Muscle of leg (tissue), 16 donors: ENCODE measurements at places on chromosomes 11 and 22. TPM values are rescaled to one million over a fixed set of nuclear protein-coding genes. Genes with fewer than 3 reads are reported as not detected.

Gene OR8D1
- not detected for total RNA-seq

Gene DNAJB7
- not detected for total RNA-seq

GRCh38 chr22:27930331-27931060, 11.4 kb upstream of the PITPNB start:
- H3K36me3 ChIP-seq = no peaks in the 10 kb centered on the region
- no peak overlapping the region for H3K27ac ChIP-seq
- H3K4me3 ChIP-seq = no peak overlapping the region
- DNase-seq = no peak
- H3K4me1 ChIP-seq = no peaks in the 10 kb centered on the region
- no peaks in the 10 kb centered on the region for H3K27me3 ChIP-seq

- DNase-seq = no peak
- H3K36me3 ChIP-seq = no peaks in the 10 kb centered on the region
- H3K4me3 ChIP-seq = no peak overlapping the region
- H3K27me3 ChIP-seq = peaks cover 21% of the 10 kb centered on the region
Observed at GRCh38 chr22:36870250-36870649, 9.4 kb downstream of the NCF4 start.

DNA sequence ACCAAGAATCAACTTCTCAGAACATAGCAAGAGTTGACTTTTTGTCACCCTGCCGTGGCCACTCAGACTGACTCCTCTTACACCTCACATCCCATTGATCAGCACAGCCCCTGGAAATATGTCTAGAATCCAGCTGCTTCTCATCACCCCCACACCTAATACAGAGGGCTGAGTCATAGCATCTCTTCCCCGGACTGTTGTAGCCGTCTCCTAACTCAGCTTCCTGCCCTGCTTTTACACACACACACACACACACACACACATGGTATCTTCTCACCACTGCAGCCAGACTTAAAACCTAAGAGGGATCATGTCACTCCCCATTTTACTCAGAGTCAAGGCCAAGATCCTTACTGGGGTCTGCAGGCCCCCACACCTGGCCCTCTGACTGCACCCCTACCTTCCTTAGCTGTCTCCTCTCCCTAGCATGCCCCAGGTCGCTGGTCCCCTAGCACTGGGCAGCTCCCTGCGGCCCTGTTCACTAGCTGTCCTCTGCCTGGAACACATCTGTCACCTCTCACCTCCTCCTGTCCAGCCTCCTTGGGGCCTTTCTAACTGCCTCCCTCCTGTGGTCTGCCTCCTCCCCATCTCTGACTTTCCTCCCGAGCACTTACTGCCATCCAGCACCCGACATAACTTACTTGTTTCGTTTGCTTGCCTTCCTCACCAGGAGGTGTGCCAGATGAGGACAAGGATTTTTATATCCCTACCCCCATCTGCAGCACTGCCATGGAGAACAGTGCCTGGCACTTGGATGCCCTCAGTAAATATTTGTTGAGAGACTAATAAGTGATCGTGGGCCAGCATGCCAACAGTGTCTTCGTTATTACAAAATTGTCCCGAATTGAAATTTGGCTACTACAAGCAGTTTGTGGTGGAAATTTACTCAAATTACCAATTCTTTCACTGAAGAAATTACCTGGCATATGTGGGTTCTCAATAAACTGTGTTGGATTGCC, 61.9 kb downstream of the BMAL1 start:
- H3K27ac ChIP-seq = no peak overlapping the region
- no peak for DNase-seq

Gene SLC17A6
- not detected for total RNA-seq

Gene DDIAS
- 3.0 TPM for total RNA-seq

GRCh38 chr11:119982517-119983239, 155.2 kb downstream of the TRIM29 start:
- peaks cover 10% of the 10 kb centered on the region for H3K4me1 ChIP-seq
- H3K36me3 ChIP-seq = no peaks in the 10 kb centered on the region
- peak; percentile 30 for DNase-seq
- H3K27ac ChIP-seq = no peak overlapping the region

DNA sequence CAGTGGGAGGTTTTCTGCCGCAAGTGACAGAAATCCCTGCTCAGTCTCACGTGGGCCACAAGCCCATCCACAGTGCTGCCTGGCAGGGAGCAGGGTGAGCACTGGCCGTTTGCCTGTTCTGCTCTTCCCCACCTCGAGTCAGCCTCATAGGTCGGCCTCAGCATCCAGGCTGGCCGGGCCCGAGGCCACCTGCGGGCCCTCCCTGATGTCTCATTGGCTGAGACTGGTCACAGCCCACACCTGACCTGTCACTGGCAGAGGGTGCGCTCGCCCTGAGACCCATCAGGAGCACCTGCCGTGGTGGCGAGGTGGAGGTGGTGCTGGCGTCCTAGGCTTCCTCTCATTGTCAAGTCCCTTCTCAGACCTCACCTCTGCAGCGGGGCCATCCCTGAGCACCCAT, 72.1 kb downstream of the ELFN2 start:
- no peaks in the 10 kb centered on the region for H3K36me3 ChIP-seq
- no peaks in the 10 kb centered on the region for H3K4me1 ChIP-seq
- no peak overlapping the region for H3K27ac ChIP-seq
- no peak overlapping the region for H3K4me3 ChIP-seq
- H3K27me3 ChIP-seq = peaks cover 20% of the 10 kb centered on the region
- no peak for DNase-seq

DNA sequence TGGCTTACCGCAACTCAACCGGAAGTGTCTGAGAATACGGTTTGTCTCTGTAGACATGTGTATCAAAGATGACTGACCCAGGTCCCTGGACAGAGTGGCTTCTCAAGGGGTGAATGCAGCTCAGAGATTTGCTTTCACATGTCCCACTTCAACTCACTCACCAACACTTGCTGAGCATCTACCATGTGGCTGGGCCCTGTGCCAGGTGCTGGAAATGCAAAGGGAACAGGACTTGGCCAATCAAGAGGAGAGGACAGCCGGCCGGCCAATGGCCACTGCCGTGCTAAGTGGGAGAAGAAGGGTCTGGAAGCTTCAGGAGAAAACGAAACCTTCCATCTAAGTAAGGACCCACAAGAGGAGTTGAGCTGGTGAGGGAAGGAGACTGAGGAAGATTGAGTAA, 151.3 kb downstream of the CEP164 start:
- peaks cover 2% of the 10 kb centered on the region for H3K27me3 ChIP-seq
- H3K36me3 ChIP-seq = no peaks in the 10 kb centered on the region
- no peaks in the 10 kb centered on the region for H3K4me1 ChIP-seq
- no peak overlapping the region for H3K4me3 ChIP-seq
- DNase-seq = no peak
- H3K27ac ChIP-seq = no peak overlapping the region

- H3K4me3 ChIP-seq = no peak overlapping the region
- no peaks in the 10 kb centered on the region for H3K36me3 ChIP-seq
- no peak for DNase-seq
- H3K4me1 ChIP-seq = peaks cover under 1% of the 10 kb centered on the region
- peaks cover 30% of the 10 kb centered on the region for H3K27me3 ChIP-seq
Observed at GRCh38 chr22:38949889-38950405, 7.5 kb upstream of the APOBEC3A start.

- H3K4me1 ChIP-seq = peaks cover 35% of the 10 kb centered on the region
- H3K4me3 ChIP-seq = no peak overlapping the region
- H3K27me3 ChIP-seq = no peaks in the 10 kb centered on the region
- DNase-seq = no peak
- no peak overlapping the region for H3K27ac ChIP-seq
- H3K36me3 ChIP-seq = no peaks in the 10 kb centered on the region
Observed at GRCh38 chr11:61927501-61927900, 10.1 kb upstream of the RAB3IL1 start.

Gene OR52E8
- total RNA-seq = not detected

GRCh38 chr11:67278135-67278938, 10.8 kb upstream of the ANKRD13D start:
- peaks cover 63% of the 10 kb centered on the region for H3K4me1 ChIP-seq
- H3K36me3 ChIP-seq = peaks cover 68% of the 10 kb centered on the region
- no peak overlapping the region for H3K4me3 ChIP-seq
- no peak for DNase-seq
- H3K27ac ChIP-seq = peak overlapping the region; percentile 99
- no peaks in the 10 kb centered on the region for H3K27me3 ChIP-seq

Gene FOSL1
- total RNA-seq = not detected

GRCh38 chr22:38452373-38453065, 2.5 kb downstream of the KCNJ4 start:
- DNase-seq = peak; percentile 42
- no peak overlapping the region for H3K4me3 ChIP-seq
- H3K36me3 ChIP-seq = no peaks in the 10 kb centered on the region
- no peak overlapping the region for H3K27ac ChIP-seq
- peaks cover 39% of the 10 kb centered on the region for H3K4me1 ChIP-seq
